ENCODE measurements at places on chromosomes 7 and 10.

- DNase-seq = no peak
These were observed 54.1 kb downstream of the PALD1 start for GRCh38 chr10:70532554-70533188.

- no peak for DNase-seq
These were observed 66.2 kb downstream of the NAMPT start for GRCh38 chr7:106218546-106218945.

- DNase-seq = no peak
These were observed 179.1 kb downstream of the SDK1 start for GRCh38 chr7:3480197-3480596.

DNA sequence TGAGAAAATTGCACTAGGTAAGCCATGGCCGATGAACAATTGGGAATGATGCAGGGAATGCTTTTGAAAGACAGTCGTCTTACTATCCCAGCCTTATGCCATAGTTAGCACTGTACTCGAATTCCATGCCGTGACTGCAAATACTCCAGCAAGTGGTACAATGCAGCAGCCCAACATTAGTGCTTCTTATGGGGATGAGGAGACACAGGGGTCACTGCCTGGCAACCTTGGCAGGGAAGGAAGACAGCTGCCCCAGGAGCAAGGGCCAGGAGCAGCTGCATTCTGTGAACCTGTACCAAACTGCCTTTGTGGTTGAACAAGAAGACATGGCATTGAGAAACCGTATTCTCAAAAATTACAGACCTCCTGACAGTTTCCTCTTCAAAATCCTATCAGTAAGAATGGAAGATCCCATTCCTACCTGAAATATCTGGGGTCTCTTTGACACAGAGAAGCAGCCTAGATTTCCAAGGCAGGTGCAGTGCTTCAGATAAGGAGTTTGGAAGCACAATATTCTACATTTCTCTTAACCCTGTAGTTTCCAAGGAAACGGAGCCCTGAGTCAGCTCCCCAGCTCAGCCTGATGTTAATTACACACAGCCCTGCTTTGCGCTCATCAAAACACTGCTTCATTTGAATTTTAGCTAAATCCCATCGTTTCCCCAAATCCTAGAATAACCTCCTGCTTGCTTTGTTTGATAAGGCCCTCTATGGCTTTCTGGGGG, 49.0 kb upstream of the FRMD4A start:
- DNase-seq = no peak

DNA sequence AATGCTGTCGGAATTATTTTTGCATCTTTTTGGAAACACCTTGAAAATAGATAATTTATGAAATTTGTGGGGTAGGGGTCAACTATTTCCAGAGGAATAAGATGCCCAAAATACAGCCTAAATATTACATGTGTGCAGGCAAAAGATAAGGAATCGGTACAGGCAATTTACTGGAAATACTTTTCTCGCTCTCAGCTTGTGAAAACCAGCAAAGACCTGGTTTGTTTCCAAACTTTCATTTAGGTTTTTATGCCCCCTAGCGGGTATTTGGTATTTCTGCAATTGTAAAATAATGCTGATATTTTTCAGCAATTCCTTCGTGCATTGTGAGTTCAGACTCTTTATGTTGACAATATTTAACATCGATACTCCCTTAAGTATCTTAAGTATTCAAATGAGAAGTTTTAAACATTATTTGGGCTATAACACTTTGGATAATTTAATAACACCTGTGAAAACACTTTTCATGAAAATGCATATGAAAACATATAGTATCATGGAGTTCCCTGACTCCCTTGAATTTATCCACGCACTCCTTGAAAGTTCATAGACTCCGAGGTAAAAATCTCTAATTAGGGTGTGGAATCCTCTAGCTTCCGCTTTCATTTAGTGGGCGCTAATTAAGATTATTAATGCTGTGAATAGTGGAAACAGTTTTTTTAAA, 132.4 kb downstream of the TSPAN12 start:
- no peak for DNase-seq

DNA sequence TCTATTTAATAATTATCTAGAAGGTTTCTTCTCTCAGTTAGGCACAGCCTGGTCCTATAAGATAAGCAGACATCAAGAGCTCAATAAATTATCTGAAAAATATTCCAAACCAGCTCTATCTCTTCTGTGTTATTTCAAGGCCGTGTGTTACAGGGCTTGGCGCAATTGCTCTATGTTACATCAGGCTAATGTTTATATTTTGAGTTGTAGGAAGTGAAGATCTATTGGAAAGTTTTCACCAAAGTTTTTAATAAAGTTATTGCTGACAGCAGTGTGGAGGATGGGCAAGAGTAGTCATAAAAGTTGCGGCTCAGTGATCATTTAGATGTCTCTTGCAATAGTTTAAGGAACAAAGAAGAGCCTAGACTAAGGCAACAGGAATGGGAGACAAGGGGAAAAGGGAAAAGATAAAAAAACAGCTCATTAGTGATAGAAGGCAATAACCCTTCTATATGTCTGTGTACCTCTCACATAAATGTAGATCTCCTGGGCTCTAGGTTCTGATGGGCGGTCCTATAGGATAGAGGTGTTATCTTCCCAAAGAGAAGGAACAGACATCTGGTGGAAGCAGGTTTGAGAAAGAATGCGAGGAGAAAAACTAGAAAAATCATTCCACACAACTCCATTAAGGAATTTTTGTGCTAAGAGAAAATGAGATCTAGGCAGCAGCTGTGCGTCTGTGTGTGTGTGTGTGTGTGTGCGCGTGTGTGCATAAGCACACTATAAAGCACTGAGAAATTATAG, 5.9 kb upstream of the ANKRD7 start:
- DNase-seq = no peak

DNA sequence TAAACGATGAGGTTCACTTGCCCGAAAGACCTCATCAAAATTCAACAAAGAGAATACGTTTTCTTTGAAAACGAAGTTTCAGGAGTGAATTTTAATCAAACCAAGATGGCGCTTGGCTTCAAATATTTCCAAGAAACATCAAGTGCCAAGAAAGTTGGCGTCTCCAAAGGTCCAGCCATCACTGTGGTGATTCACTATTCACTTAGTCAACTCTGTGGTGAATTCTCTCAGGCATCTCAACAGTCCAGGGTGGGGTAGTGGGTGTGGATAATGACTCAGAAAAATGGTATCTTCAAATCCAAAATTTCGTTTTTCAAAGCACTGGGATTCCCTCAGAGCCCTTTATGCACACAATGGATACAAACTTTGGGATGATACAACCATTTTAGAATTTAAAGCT, 133.1 kb downstream of the SVIL start:
- DNase-seq = no peak

DNA sequence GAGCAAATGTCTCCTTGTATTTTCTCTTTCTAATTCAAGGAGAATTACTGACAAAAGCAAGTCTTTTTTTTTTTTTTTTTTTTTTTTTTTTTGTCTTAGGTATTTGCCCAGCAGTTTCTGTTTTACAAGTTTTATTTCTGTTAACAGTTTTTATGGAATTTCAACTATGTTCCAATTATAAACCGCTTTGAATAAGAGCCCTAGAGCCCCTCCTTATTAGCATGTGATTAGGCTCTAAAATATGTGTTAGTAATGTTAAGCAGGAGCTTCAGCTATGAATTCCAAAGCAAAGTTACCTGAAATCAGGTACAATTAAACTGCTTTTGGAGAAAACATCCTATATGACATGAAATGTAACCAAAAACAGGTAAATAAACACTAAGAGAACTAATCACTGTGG, 997.0 kb upstream of the POT1 start:
- no peak for DNase-seq

DNA sequence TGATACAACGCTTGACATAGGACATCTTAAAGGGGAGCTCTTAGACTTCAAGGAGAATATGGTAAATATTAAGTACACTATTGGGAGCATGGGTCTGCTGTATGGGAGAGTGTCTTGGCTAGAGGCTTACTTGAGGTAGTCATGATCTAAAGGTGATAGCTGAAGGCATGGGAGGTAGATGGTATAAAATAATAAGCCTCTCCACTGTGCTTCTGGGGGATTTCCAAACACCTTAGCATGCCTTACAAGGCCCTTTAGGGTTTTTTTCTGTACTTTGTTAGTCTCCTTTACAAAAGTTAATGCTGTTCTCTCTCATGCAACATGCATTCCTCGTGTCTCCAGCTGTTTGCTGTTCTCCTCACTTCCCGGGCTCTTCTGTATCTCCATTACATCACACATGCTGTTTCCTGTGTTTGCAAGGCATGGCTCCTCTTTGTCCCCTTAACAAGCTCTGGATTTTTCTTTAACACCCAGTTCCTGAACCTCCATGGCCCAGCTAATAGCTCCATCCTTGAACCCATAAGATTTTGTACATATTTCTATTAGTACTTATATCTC, 449.7 kb downstream of the AUTS2 start:
- no peak for DNase-seq

DNA sequence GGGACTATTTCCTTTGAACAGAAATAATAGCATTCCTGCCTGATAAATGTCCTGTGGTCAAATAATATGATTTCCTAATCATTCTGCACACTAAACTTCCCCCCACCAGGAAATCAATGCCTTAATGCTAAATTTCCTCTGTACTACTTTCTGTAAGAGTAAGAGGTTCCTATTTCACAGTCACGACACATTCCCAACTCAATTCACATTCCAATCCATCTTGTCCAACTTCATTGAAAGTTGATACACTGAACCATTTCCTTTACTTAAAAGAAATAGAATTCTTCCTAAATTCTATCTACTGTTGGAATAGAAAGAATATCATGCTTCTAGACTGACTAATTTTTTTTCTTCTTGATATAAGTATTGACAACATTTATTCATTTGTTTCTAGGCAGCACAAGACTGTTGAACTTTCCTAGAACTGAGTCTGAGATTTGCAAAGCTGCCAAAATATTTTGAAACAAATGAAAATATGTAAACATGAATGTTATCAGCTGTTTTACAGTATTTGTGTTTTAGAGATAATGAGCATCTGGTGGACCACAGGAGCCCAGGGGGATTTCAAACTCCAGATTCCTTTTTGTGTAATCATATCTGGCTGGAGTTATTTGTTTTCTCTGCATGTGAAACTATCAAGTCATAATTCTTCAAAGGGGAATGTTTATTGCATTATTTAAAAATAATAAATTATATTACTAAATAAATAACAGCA, 121.5 kb downstream of the TPST1 start:
- no peak for DNase-seq

GRCh38 chr10:86700851-86701617, 32.7 kb downstream of the LDB3 start:
- DNase-seq = no peak

DNA sequence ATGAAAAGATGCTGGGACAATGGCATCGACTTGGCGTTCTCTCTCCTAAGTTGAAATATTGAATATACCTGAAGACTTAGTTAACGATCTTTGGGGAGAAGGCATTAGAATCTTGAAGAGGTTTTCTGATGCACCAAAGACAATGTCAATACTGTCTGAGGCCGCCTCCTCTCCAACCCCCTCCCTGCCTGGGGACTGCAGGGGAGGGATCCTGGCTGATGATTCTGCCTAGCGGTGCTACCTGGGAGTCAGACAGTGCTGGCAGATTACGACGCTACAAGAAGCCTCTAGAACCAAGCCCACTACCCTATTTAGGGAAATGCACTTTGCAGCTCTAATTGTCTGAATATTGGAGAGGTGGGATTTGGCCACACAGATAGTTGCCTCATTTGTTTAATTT, 145.6 kb upstream of the HABP2 start:
- DNase-seq = no peak

DNA sequence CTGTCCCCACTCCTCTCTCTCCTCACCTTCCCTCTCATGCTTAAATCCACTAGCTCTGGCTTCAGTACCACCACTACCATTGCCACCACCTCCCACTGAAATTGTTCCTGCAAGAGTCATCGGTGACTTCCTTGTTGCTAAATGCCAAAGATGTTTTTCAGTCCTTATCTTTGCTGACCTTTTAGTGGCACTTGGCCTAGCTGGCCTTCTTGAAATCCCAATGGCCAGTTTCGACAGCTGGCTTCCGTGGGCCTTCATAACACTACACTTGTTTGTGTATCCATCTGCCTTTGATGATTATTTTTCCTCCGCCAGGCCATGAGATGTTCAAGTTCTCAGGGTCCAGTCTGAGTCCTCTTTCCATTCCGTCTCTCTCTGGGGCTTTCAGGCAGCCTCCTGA, 118.2 kb upstream of the NANOS1 start:
- no peak for DNase-seq

DNA sequence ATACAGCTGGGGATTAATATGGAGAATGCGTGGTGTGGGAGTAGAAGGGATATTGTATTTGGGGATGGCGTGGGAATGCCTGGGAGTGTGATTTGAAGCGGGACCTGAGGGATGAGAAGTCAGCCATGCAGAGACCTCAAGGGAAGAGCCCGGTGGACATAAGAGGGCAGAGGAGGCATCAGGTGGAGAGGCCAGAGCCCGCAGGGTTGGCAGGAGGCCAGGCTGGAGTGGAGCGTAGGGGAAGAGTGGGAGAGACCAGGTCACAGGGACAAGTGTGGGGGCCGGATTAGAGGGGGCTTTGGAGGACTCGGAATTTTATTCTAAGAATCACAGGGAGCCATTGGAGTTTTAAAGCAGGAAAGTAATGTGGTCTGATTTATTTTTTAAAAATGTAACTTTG, 2.0 kb downstream of the NDUFB2 start:
- DNase-seq = no peak

- DNase-seq = no peak
These were observed 63.8 kb downstream of the PAPSS2 start for GRCh38 chr10:87723500-87723899.

DNA sequence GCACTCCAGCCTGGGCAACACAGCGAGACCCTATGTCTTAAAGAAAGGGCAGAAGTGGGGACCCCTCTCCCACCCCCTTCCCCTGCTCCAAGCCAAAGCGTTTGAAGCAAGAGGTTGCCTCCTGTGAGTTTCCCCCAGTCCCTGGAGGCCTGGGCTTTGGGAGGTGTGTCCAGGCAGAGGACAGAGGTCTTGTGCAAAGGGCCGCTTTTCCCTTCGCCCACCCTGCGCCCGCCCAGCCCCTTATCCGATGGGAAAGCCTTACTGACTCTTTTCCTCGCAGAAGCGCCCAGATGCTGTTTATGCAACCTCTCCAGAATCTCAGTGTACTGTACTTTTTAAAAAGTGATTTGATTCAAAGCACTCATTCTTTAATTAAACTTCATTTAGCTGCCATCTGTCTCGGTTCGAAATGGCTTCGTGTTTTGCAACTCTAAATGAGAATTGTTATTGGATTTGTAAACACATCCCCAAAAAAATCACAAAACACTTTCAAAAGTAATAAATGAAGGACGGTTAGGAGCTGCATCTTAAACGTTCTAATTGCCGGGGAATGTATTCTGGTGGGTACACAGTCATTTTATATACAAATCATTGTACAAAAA, 50.5 kb upstream of the GTF2I start:
- no peak for DNase-seq

GRCh38 chr7:157673573-157673972, 336.8 kb downstream of the DNAJB6 start:
- no peak for DNase-seq

- no peak for DNase-seq
These were observed 130.2 kb downstream of the VIPR2 start for GRCh38 chr7:159014297-159015062.

Measured in hematopoietic multipotent progenitor cell treated with erythropoietin and hydrocortisone succinate and interleukin-3 and kit ligand, for 17 days (in vitro differentiated cells).